Anterior cingulate cortex (tissue), 58 donors: ENCODE measurements at places on chromosomes 5 and 9.

DNA sequence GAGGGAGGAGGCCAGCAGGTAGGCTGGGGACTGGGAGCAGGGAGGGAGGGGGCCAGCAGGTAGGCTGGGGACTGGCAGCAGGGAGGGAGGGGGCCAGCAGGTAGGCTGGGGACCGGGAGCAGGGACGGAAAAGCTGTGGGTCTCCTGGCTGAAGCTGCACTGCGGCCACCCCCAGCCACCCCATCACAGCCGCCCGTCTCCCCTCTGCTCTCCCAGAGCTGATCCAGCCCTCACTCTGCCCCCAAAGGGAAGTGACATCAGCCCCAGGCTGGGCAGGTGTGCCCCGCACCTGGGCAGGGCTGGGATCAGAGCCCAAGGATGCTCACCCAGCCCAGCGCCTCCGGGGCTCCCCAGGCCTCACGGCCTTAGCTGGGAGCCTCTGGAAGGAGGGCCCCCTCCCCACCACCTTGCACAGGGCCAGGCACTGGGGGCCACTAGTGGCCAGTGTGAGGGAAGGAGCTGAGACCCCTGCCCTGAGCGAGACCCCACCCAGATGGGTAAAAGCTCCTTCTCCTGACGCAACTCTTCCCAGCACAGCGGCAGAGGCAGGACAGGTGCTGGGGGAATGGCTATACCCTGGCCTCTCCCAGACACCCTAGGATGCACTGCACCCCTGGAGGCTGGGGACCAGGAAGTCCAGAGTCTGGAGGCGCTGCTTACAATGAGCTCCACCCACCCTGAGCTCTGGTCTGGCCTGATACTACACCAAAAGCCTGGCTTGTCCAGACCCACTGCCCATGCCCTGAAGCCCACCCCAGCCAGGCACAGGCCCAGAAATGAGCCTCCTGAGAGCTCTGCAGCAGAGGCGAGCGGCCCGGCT, 11.6 kb downstream of the AGPAT2 start:
- DNase-seq, result no peak

GRCh38 chr5:173890195-173890991, 2.2 kb downstream of the CPEB4 start:
- DNase-seq, result peak; percentile 68

DNA sequence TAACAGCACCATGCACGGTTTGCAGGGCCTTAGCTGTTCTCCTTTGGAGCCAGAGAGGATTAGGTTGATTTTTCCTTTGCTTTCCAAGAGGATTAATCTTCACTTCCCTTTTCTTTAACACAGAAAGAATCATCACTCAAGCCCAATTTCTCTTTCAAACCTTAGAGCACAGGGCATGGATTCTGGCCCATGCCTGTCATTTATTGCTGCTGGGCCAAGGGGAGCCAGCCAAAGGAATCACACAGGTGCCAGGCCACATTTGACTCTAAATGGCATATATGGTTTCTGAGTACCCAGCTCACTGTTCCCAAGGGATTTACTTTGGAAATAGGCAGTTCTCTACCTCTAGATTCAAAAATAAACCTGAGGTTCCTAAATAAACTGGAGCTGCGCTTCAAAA, 58.3 kb downstream of the FBXL7 start:
- DNase-seq, result no peak

DNA sequence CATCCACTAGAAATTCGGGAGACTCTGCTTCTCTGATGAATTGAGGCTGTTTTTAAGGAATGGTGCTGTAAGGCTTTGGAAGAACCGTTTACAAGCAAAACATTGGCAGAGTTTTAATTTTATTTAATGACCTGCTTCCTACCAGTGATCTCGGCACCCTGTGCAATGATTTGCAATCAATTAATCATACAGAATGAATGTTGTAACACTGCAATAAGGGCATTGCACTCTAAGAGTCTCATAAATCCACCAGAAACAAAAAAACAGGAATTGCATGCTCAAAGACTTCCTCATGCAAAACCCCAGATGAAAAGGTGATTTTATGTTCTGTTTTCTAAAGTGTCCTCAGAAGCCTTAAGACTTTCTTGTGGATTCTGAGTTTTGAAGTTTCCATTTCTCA, 295.7 kb downstream of the ARHGEF28 start:
- no peak for DNase-seq

- DNase-seq, result no peak
These were observed 85.2 kb downstream of the ARSB start for GRCh38 chr5:78899922-78900362.

- no peak for DNase-seq
These were observed 130.1 kb downstream of the GAPVD1 start for GRCh38 chr9:125391704-125392103.

- DNase-seq, result no peak
These were observed 2.5 kb downstream of the C1QTNF3 start for GRCh38 chr5:34040472-34040871.

DNA sequence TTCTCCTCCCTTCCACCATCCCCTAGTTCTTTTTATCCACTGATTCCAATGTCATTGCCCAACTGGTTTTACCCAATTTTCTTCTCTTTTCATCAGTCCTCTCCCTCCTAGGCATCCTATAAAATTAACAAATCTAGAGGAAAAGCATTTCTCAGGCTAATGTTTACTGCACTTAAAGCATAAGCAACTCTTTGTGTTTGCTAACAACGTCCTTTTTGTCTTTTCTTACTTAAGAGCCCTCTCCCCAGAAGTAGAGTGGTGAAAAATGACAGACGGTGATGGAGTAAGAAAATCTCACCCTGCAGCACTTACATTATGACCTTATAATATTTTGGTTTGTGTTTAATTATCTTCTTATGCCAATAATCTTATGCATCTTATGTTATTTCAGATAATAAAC, 1.6 kb upstream of the SPATA9 start:
- DNase-seq, result no peak

GRCh38 chr5:20215257-20215656, 227.3 kb upstream of the CDH18 start:
- no peak for DNase-seq

DNA sequence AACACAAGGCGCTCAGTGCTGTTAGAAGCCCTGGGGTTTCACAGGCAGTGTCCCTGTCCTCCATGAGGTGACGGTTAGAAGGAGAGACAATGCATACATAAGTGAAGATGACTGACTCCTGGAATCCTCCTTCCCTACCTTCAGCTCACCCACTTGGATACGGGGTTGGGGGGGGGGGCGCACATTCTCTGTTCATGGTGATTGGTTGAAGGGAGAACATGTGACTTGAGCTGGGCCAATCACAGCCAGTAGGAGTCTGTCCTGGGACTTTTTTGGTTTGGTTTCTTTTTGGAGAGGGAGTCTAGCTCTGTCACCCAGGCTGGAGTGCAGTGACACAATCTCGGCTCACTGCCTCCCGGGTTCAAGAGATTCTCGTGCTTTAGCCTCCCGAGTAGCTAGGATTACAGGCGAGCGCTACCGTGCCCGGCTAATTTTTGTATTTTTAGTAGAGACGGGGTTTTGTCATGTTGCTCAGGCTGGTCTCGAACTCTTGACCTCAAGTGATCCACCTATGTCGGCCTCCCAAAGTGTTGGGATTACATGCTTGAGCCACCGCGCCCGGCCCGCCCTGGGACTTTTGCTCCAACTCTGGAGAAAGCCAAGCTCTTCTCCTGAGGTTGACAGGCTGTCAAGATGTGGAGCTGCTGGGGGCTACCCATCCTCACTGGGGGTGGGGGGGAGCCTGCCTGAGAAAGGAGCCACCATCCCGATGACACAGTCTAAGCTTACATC, 30.8 kb downstream of the SH3PXD2B start:
- no peak for DNase-seq

GRCh38 chr5:38598994-38599617, 42.7 kb upstream of the LIFR start:
- DNase-seq, result no peak

GRCh38 chr5:160235731-160236130, 6.4 kb downstream of the FABP6 start:
- DNase-seq, result no peak

DNA sequence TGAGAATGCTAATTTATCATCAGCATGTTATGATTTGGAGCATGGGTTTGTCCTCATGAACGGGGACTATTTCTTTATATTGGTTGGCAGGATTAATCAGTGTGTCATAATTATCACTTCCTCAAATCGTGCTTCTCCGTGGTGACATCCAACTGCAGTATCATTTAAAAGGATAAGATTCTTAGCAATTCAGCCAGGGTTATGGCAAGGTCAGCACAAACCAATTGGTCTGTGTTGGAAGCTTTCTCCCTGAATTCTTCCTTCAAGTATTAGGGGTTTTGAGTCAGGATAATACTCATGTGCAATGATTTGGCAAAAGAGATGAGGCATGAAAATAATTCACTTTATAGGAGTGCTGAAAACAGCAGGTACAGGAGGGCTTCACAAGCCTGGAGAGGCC, 5.5 kb upstream of the CAMLG start:
- no peak for DNase-seq

DNA sequence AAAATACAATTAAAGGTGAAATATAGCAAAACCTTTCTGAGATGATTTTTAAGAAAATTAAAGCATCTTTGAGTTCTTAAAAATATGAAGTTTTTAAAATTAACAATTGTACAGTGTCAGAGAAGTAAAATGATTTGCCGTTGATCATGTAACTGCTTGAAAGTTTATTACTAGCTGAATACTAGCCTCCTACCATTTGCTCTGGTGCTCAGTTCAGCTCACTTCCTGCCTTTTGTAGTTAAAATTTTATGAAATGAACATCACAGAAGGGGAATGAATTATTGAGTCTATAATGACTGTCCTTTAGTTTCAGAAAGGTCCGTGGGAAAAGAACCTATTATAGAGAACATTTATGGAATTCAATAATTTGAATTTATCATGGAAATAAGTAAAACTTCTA, 9.7 kb downstream of the YTHDC2 start:
- DNase-seq, result no peak

GRCh38 chr9:72718503-72718902, 197.1 kb downstream of the TMC1 start:
- no peak for DNase-seq

- no peak for DNase-seq
These were observed 513 bp downstream of the FAM193B start for GRCh38 chr5:177553671-177554429.

- DNase-seq, result no peak
These were observed 6.8 kb downstream of the EPB41L4B start for GRCh38 chr9:109314011-109314531.

DNA sequence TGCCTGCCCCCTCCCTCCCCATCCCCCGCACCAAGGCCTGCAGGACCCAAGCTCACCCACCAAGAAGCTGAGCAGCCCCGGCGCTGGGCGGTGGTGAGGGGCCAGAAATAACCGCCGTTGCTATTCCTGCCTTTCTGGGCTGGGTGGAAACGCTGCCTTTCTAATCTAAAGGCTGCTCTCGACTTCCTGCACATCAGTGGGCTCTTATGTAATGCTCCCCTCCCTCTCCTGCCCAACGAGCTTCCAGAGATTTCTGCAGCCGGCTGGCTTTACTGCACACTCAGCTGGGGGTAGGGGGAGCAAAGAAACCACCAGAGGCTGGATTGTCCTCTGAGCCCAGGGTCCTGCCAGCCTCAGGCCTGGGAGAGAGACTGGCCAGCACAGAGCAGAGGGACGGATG, 6.9 kb upstream of the EGR1 start:
- DNase-seq, result no peak

DNA sequence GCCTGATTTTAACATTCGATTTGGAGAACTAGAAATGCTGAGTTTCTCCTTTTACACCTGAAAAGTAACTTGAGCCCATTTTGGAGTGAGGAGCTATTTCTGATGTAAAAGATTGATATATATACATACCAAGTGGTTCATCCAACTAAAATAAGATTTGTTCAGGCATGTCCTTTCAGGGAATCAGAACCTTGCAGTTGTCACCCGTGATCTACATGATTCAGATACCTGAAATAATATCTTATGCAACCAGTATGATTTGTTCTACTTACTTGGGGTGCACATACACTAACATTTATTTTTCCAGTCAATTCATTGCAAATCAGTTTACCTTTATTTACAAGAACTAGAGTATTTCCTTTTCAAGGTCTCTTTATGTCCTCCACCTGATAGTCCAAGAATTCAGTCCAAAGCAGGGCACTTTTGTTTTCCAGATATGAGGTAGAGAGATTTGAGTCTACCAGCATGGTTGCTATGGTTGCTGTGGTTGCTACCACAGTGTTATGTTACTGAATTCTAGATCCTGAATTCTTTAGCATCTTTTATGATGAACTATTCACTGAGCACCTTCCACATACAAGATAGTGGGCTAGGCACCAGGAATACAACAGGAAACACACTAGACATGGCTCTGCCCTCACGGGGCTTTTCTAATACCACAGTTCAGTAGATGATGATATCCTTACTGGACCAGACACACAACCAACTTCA, 49.3 kb downstream of the CCL28 start:
- DNase-seq, result no peak

DNA sequence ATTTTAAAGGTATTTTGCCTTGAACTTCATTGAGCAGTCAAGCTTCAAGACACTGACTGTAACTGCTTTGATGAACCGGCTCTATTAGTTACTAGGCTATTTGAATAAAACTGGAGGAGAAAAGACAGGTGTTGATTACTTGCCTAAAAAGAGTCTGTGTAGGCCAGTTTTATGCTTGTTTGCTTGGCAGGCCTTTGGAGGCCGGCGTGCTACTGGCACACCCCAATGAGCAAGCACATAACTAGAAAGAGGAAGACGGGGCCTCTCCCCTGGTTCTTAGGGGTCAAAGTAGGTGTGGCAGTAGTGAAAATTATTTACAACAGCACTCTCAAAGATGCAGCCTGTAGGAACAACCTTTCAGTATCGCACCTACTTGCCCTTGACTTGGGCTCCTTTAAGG, 2.1 kb upstream of the ZFR start:
- DNase-seq, result no peak

DNA sequence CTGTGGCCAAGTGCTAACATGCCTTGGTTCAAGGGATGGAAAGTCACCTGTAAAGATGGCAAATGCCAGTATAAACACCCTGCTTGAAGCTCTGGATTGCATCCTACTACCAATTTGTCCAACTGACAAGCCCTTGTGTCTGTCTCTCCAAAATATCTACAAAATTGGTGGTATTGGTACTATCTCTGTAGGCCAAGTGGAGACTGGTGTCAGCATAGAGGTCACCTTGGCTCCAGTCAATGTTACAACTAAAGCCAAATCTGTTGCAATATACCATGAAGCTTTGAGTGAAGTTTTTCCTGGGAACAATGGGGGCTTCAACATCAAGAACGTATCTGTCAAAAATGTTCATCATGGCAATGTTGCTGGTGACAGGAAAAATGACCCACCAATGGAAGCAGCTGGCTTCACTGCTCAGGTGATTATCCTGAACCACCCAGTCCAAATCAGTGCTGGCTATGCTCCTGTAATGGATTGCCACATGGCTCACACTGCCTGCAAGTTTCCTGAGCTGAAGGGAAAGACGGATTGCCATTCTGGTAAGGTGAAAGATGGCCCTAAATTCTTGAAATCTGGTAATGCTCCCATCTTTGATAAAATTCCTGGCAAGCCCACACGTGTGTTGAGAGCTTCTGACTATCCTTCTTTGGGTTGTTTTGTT, 19.9 kb downstream of the AFF4 start:
- DNase-seq, result no peak
